GM12878 (cell line): ENCODE measurements at places on chromosomes 5 and 9. TPM values are rescaled to one million over a fixed set of nuclear protein-coding genes. Genes with fewer than 3 reads are reported as not detected.

Gene GABRA1
- polyA plus RNA-seq, result not detected in 2 replicates

Gene DDX4
- not detected in 2 replicates for polyA plus RNA-seq

Gene SPINK7
- polyA plus RNA-seq, result not detected in 2 replicates

Gene NTRK2
- 0.78 and 1.1 TPM in 2 replicates for polyA plus RNA-seq

Gene SOHLH1
- polyA plus RNA-seq, result not detected in 2 replicates

Gene LIFR
- not detected in 2 replicates for polyA plus RNA-seq

Gene FSD1L
- 15.0 and 16.1 TPM in 2 replicates for polyA plus RNA-seq

Gene FREM1
- polyA plus RNA-seq, result not detected in 2 replicates

Gene KIF20A
- polyA plus RNA-seq, result 56.2 and 56.7 TPM in 2 replicates

Gene CBY3
- polyA plus RNA-seq, result 0.35 and 0.47 TPM in 2 replicates

Gene INSL6
- polyA plus RNA-seq, result 0.42 and 0.84 TPM in 2 replicates

Gene SHISAL2B
- polyA plus RNA-seq, result not detected in 2 replicates

Gene TBC1D2
- 0.79 and 1.0 TPM in 2 replicates for polyA plus RNA-seq

Gene MAMDC2
- not detected in 2 replicates for polyA plus RNA-seq

Gene LCN15
- polyA plus RNA-seq, result 0.50 and 0.67 TPM in 2 replicates

Gene GBGT1
- 0.10 and 0.12 TPM in 2 replicates for polyA plus RNA-seq

Gene YTHDC2
- 16.0 TPM in 2 replicates for polyA plus RNA-seq

Gene PCDHGA12
- 0.11 and 0.48 TPM in 2 replicates for polyA plus RNA-seq

Gene ST8SIA4
- polyA plus RNA-seq, result 20.8 and 23.2 TPM in 2 replicates

Gene GMCL2
- 0.04 TPM in 1 of 2 replicates, not detected in the other for polyA plus RNA-seq

Gene ARL10
- 0.85 and 1.3 TPM in 2 replicates for polyA plus RNA-seq

Gene ACTBL2
- polyA plus RNA-seq, result 0.05 TPM in 1 of 2 replicates, not detected in the other

Gene TEX48
- polyA plus RNA-seq, result not detected in 2 replicates

Gene PDE6A
- polyA plus RNA-seq, result 0.05 TPM in 1 of 2 replicates, not detected in the other

Gene PCDHGA10
- polyA plus RNA-seq, result 1.3 and 1.4 TPM in 2 replicates

Gene LTC4S
- polyA plus RNA-seq, result 1.3 TPM in 2 replicates
